Fibroblast of lung (primary cell): ENCODE measurements at places on chromosomes 6 and 20. TPM values are rescaled to one million over a fixed set of nuclear protein-coding genes. Genes with fewer than 3 reads are reported as not detected.
A peak's percentile ranks its signal among the peaks of the same experiment; 100 is the strongest.

GRCh38 chr6:139510040-139510790, 135.8 kb upstream of the CITED2 start:
- H3K4me3 ChIP-seq = no peak overlapping the region
- no peak overlapping the region for H3K27ac ChIP-seq
- no peaks in the 10 kb centered on the region for H3K27me3 ChIP-seq
- no peak for DNase-seq
- H3K36me3 ChIP-seq = no peaks in the 10 kb centered on the region

- DNase-seq = no peak
- H3K4me3 ChIP-seq = no peak overlapping the region
- no peaks in the 10 kb centered on the region for H3K36me3 ChIP-seq
- H3K27ac ChIP-seq = no peak overlapping the region
Measured at GRCh38 chr6:144406796-144407195, 121.7 kb downstream of the UTRN start.

GRCh38 chr6:53625315-53625714, 40.2 kb downstream of the KLHL31 start:
- DNase-seq = no peak
- H3K27ac ChIP-seq = no peak overlapping the region
- peaks cover 2% of the 10 kb centered on the region for H3K4me1 ChIP-seq
- no peak overlapping the region for H3K4me3 ChIP-seq
- no peaks in the 10 kb centered on the region for H3K36me3 ChIP-seq

DNA sequence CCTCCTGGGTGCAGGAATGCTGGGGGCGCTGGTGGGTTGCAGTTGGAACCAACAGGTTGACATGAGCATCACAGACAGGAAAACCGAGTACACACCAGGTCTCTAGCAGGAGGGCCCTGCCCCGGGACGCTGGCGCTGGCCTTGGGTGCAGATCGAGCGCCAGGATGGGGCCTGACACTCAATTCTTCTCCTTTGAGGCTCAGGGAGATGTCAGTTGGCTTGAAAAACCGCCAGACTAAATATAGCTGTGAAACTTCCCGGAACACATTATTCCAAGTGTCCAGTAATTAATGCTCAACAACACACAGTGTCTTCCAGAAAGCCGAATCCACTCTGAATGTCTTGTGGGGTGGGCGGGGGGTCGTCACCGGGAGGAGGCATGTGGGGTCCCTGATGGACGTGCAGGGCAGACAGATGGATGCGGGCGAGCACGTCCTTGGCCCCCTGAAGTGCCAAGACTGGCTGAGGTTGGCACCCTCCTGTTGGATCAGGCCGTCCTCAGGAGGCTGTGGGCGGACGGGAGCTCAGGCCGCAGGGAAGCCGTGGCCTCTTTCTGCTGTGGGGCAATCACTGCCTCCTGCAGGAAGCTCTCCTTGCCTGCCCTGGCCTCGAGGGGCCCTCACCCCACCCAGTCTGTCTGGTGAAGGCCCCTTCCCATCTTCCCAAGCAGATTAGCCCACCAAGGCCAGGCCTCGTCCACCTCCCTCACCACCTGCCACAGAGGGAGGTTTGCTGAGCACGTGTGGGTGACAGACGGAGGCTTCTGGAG, 19.4 kb upstream of the GATA5 start:
- no peaks in the 10 kb centered on the region for H3K4me1 ChIP-seq
- no peaks in the 10 kb centered on the region for H3K36me3 ChIP-seq
- no peak overlapping the region for H3K4me3 ChIP-seq
- DNase-seq = no peak
- no peak overlapping the region for H3K27ac ChIP-seq

DNA sequence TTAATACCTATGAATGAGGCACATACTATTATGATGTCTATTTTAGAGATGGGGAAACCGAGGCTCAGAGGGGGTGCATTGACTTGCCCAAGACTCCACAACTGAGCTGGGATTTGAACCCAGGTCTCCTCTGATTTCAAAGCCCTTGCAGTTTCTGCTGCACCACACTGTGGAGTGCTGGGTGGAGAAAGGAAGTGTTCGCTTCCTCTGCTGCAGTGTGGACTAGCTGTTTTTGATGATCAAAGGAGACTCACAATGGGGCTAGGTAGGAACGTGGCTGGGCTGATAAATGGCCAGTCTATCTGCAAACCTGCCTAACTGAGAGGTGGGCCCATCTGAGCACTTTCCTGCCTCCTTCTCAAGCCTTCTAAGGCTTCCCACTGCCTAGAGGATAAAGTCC, 87.2 kb downstream of the CD40 start:
- H3K36me3 ChIP-seq = no peaks in the 10 kb centered on the region
- H3K27ac ChIP-seq = no peak overlapping the region
- DNase-seq = no peak
- H3K4me3 ChIP-seq = no peak overlapping the region

- peak overlapping the region; percentile 47 for H3K27ac ChIP-seq
- no peaks in the 10 kb centered on the region for H3K27me3 ChIP-seq
- peak; percentile 84 for DNase-seq
- H3K4me1 ChIP-seq = peaks cover 9% of the 10 kb centered on the region
Measured at GRCh38 chr6:158150701-158151100, 17.4 kb downstream of the SERAC1 start.

DNA sequence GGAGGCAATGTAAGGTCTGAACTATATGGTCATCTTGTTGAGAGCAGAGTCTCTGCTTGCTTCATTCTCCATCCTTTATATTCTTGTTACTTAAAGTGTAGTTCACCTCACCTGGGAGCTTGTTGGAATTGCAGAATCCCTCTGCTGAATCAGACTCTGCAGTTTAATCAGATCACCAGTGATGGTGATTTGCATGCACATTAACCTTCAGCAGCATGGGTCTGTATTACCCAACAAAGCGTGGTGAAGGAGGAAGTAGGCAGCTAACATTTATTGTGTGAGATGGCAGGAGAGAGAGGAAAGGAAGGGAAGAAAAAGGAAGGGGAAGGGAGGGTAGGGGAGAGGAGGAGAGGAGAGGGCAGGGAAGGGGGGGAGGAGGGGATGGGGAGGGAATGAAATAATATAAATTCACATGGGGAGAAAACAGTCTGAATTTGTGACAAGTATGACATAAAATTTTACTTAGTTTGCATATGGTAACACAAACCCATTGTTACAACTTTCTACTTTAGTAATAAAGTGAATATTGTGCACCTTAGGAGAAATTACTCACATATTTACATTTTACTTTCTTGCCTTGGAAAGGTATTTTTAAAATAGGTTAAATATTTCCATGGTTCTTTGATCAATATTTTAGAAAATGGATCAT, 740.7 kb downstream of the DHX35 start:
- no peaks in the 10 kb centered on the region for H3K4me1 ChIP-seq
- no peaks in the 10 kb centered on the region for H3K36me3 ChIP-seq

GRCh38 chr20:44733341-44734069, 12.2 kb upstream of the KCNK15 start:
- peaks cover 2% of the 10 kb centered on the region for H3K4me1 ChIP-seq
- H3K27ac ChIP-seq = no peak overlapping the region
- peak; percentile 48 for DNase-seq
- H3K27me3 ChIP-seq = no peaks in the 10 kb centered on the region

- no peak overlapping the region for H3K27ac ChIP-seq
- no peaks in the 10 kb centered on the region for H3K27me3 ChIP-seq
- no peaks in the 10 kb centered on the region for H3K4me1 ChIP-seq
- no peak for DNase-seq
- H3K4me3 ChIP-seq = no peak overlapping the region
- peaks cover 5% of the 10 kb centered on the region for H3K36me3 ChIP-seq
Measured at GRCh38 chr20:62176866-62177265, 6.0 kb upstream of the MTG2 start.

GRCh38 chr20:52777171-52777570, 195.0 kb upstream of the TSHZ2 start:
- H3K4me3 ChIP-seq = no peak overlapping the region
- H3K27me3 ChIP-seq = no peaks in the 10 kb centered on the region
- H3K36me3 ChIP-seq = no peaks in the 10 kb centered on the region
- H3K27ac ChIP-seq = no peak overlapping the region
- no peaks in the 10 kb centered on the region for H3K4me1 ChIP-seq
- no peak for DNase-seq

GRCh38 chr6:166268431-166268830, 39.8 kb downstream of the PRR18 start:
- DNase-seq = no peak
- no peaks in the 10 kb centered on the region for H3K4me1 ChIP-seq
- no peak overlapping the region for H3K4me3 ChIP-seq
- no peaks in the 10 kb centered on the region for H3K27me3 ChIP-seq
- no peaks in the 10 kb centered on the region for H3K36me3 ChIP-seq
- no peak overlapping the region for H3K27ac ChIP-seq

DNA sequence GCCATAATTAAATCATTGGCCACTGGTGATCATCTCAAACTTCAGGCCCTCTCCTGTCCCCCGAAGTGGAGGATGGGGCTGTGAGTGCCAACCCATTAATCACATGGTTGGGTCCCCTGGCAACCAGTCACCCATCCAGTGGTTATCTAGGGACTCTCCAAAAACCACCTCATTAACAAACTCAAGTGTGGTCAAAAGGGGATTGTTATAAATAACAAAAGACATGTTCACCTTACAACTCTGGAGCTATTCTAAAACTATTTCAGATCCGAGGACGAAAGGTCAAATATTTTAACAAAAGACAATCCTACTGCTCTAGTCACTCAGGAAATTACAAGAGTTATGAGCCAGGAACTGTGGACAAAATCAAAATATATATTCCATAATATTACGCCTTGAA, 95.5 kb upstream of the PRND start:
- DNase-seq = no peak
- H3K36me3 ChIP-seq = no peaks in the 10 kb centered on the region
- no peak overlapping the region for H3K27ac ChIP-seq

GRCh38 chr6:4383910-4384638, 248.7 kb upstream of the ECI2 start:
- H3K27ac ChIP-seq = no peak overlapping the region
- DNase-seq = no peak
- no peaks in the 10 kb centered on the region for H3K36me3 ChIP-seq
- H3K4me3 ChIP-seq = no peak overlapping the region
- no peaks in the 10 kb centered on the region for H3K4me1 ChIP-seq

DNA sequence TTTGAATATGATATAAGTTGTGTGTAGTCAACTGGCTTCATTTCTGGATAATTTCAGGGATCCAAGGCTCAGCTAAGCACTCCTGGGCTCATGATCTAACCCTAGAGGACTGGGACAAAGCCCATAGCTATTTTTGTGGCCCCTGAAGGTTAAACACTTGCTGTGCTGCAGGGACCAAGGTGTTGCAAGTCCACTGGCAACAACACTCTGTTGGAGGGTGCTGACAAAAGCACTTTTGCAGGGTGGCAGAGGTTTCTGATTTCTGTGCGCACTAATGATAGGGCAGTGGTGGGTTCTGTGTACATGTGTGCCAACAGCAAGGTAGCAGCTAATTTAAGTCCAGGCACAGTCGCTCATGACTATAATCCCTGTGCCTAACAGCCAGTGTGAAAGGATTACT, 445.3 kb upstream of the SYNCRIP start:
- H3K4me1 ChIP-seq = no peaks in the 10 kb centered on the region
- no peaks in the 10 kb centered on the region for H3K27me3 ChIP-seq
- no peak overlapping the region for H3K27ac ChIP-seq
- DNase-seq = no peak

GRCh38 chr6:4961322-4962168, 42.3 kb downstream of the RPP40 start:
- no peak overlapping the region for H3K27ac ChIP-seq
- no peak overlapping the region for H3K4me3 ChIP-seq

DNA sequence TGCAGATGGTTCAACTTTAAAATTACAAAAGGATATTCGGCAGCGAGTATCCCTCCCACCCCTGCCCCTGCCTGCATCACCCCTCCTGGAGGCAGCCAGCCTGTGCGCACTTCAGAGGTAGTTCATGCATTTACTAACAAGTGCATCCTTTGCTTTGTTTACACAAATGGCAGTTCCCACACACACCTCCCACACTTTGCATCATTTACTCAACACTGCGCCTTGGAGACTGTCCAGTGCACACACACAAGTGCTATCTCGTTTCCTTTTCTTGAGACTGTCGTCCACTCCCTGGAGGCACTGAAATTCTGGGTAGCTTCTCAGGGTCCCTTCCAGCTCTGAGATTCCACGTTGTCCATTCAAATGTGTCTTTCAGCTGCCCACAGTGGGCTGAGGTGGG, 53.1 kb upstream of the VSX1 start:
- peaks cover 12% of the 10 kb centered on the region for H3K27me3 ChIP-seq
- no peaks in the 10 kb centered on the region for H3K36me3 ChIP-seq
- no peak overlapping the region for H3K4me3 ChIP-seq
- no peak overlapping the region for H3K27ac ChIP-seq
- H3K4me1 ChIP-seq = peaks cover 13% of the 10 kb centered on the region

DNA sequence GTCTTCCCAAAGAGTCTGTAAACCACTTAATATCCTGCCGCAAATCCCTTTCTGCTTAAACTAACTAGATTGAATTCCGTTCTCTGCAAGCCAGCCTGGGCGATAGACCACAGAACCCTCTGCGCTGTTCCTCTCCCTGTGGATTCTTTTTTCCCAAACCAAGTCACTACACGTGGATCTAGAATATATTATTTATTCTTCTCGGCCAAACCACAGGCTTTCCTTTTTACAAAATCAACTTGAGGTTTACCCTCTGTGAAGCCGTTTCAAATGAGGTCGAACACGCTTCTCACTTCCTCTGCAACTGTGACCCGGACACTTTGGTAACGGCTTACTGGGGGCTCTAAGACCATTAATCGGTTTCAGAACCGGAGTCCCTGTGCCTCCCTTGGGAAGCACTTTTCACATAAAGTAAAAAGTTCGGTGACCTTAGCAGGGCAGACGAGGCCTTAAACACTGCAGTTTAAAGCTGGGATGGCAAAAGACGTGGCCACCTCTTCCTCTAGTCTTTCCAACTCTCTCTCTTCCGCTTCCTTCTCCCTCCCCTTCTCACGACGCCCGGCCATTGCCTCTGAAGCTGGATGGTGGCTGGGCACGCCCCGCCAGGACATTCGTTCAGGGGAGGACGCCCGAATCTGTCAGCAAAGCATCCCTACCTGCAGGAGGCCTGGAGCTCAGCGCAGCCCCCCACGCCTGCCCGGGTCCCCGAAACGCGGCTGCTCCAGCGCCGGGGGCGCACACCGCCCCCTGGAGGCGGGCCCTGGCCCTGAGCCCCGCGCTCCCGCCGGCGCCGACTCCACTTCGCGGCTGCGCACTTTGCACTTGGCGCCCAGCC, 55.0 kb upstream of the FOXC1 start:
- H3K27me3 ChIP-seq = no peaks in the 10 kb centered on the region
- no peaks in the 10 kb centered on the region for H3K4me1 ChIP-seq
- peak; percentile 62 for DNase-seq

GRCh38 chr6:146545581-146545980, 1.9 kb downstream of the RAB32 start:
- no peaks in the 10 kb centered on the region for H3K27me3 ChIP-seq
- peaks cover 6% of the 10 kb centered on the region for H3K4me1 ChIP-seq
- peaks cover 2% of the 10 kb centered on the region for H3K36me3 ChIP-seq
- DNase-seq = peak; percentile 86
- peak overlapping the region; percentile 93 for H3K4me3 ChIP-seq

- no peaks in the 10 kb centered on the region for H3K36me3 ChIP-seq
- peak overlapping the region; percentile 9 for H3K27ac ChIP-seq
- DNase-seq = peak; percentile 73
- H3K4me3 ChIP-seq = no peak overlapping the region
Measured at GRCh38 chr20:54557806-54558590, 82.6 kb downstream of the DOK5 start.

Gene RIPOR3
- total RNA-seq = 4.1 and 4.9 TPM in 2 replicates

Gene COL12A1
- 580 and 1,023 TPM in 2 replicates for total RNA-seq

Gene ZBTB22
- total RNA-seq = 23.6 and 31.2 TPM in 2 replicates

Gene TREM2
- under 0.01 and 0.17 TPM in 2 replicates for total RNA-seq

Gene TRIM39
- 10.3 and 11.9 TPM in 2 replicates for total RNA-seq

Gene CGA
- not detected in 2 replicates for total RNA-seq

Gene TCP1
- total RNA-seq = 200 and 231 TPM in 2 replicates
